ENCODE measurements at places on chromosomes 7 and 10.

GRCh38 chr7:155769701-155770100, 42.6 kb downstream of the SHH start:
- no peak for DNase-seq

- DNase-seq, result no peak
Observed at GRCh38 chr7:130777426-130777825, 43.4 kb upstream of the KLF14 start.

DNA sequence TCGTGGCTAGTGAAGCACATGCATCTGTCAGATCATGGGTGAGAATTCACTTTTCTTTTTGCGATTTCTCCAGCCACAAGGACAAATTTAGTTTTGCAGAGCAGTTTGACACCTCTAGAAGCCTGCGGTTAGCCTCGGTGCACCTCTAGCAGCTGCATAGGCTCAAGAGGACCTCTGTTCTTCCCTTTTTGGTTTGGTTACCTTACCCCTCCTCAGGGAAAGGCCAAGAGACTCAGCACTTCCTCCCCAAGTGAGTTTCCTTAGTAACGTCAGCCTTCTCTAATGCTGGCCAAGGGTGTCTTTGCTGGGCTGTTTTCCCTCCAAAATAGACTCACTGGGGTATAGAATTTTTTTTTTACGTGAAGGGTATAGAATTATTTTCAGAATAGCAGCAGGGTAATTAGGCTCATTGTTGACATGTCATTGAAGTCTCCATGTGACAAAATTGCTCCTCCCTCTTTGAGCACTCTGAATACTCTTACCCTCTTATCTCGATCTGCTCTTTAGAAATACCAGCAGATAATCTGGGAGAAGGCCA, 97.8 kb downstream of the AUTS2 start:
- no peak for DNase-seq

DNA sequence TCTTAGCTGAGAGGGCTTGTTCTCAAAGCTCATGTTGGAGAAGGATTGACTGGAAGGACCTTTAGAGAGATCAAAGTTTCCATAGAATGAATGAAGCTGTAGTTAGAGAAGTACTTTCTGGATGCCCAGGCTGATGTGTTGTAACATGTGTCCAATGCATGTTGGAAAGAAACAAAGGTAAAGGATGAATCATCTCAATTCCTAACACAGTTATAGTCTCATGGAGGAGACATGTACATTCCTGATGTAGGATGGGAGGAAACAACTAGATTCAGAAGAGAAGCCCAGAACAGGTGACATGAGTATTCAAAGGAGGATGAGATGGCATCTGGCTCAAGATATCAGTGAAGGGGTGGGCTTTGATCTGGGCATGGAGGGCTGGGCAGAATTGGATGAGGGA, 152.7 kb downstream of the SH2D4B start:
- DNase-seq, result no peak

GRCh38 chr10:30645340-30645827, 15.8 kb upstream of the LYZL2 start:
- DNase-seq, result no peak

GRCh38 chr10:123523833-123524232, 142.3 kb upstream of the GPR26 start:
- DNase-seq, result no peak

DNA sequence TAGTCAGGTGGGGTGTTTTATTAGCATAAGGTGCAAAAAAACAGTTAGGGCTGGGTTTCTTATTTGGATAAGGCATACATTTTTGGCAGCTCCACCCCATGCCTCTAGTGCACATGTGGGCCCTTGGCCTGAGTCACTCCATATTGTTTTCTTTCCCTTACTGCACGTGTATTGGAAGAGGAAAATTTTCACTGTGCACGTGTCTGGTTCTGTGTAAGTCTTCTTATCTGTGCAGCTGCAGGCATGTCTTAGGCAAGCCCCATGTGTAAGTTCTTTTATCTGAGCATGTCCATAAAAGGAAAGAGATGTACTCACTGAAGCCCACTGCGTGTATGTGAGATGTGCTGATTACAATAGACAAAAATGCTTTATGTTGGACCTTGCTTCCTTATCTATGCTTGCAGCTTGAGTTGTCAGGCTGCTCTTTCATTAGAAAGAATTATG, 540.3 kb upstream of the IGFBP3 start:
- no peak for DNase-seq

- peak; percentile 18 for DNase-seq
Observed at GRCh38 chr10:35642035-35642792, at the start of gene FZD8. FZD8 (minus strand) TSS chr10:35642296; CDS start chr10:35641429, 867 bp downstream.

DNA sequence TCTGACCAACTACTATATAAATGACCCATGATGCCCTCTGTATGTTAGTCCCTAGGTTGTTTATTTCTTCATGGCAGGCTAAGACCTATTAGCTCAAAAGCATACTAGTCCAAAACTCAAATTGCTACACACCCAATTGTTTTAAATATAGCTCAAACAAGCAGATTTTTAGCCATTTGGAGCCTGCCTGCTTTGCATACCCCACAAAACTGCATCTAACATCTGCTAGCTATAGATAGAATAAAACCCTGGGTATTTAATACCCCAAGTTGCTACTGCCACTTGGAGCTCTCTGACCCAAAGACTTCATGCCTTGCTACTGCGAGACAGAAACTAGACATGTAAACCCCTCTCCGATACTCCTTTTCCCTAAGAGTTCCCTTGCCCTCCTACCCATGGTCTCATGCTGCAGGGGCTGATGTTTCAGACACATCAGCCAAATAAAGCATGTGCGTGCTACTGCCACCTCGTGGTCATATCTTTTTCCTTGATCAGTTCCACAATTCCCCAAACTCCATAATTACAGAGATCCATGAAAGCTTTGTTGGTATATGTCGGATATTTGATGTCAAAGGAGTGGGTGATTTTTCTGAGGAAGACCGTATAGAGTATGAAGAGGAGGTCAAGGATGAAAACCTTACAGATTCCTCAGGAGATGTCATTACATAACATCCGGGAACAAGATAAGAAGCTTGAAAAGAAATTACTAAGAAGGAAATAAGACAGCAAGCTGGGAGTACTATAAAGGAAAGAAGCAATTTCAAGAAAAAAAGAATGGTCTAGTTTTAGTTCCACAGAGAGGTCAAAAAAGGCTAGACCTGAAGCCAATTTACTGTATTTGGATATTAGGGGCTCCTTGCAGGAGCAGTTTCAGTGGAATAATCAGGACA, 386.6 kb downstream of the SH2D4B start:
- DNase-seq, result no peak

GRCh38 chr10:23864631-23865147, 344.2 kb upstream of the KIAA1217 start:
- DNase-seq, result no peak

DNA sequence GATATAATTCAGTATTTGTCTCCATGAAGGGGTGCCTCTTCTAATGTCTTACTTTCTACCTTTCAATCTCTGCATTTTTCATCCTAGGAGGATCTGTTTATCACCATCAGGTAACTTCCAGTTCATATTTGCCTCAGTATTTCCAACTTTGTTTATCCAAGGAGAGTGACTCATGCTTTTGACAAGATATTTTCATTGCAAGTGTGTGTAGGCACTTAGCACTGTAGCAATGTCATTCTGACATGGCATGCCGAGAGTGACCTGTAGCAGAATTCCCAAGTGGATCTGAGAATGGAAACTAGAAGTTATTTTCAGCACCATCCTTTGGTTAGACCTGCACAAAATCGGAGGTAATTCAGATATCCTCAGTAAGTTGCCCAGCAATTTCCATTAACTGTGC, 129.9 kb downstream of the INHBA start:
- DNase-seq, result no peak

GRCh38 chr10:5828725-5829124, 15.5 kb upstream of the GDI2 start:
- no peak for DNase-seq

GRCh38 chr7:38524786-38525185, 106.4 kb downstream of the AMPH start:
- DNase-seq, result no peak

- no peak for DNase-seq
Observed at GRCh38 chr7:154429666-154430404, 377.6 kb downstream of the DPP6 start.

Data from NCI-H2081 treated with DMSO at 0.1 percent for 48 hours (cell line).